WERI-Rb-1 (cell line): ENCODE measurements at places on chromosomes 2 and 18.
A peak's percentile ranks its signal among the peaks of the same experiment; 100 is the strongest.

DNA sequence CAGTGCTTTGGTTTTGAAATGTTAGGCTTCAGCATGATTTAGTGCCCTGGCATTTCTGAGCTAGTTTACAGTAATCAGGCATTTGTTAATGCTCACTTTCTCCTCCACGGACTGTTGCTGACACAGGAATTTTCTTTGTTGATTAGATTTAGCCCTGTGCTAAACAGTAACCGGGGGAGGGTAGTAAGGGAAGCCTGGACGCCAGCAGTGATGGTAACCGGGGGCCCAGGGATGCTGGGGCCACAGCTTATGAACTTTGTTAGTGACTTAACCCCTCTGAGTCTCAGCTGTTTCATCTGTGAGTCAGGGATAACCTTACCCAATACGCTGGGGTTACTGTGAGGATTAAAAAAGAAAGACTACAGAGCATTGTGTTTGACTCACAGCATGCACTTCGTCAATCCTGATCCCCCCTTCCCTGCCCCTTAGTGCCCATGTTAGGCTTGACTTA, 33.5 kb downstream of the KLHL29 start:
- DNase-seq, result peak; percentile 29

DNA sequence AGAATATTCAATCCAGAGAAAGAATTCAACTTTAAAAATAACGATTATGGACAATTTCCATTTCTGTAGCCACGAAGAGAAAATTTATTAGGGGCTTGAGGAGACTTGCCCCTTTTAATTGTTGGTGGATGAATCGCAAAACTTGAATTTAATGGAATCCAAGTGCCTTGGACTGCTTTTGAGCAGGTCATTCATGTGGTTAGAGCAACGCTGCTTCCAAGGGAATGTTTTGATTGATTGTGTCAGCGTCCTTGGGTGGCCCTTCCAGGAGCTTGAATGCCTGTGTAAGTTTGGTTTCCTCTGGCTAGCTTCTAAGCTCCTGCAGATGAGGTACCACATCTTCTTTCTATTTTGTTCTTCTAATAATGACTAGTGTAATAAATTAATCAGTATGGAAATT, 213.4 kb downstream of the LTBP1 start:
- DNase-seq, result no peak

DNA sequence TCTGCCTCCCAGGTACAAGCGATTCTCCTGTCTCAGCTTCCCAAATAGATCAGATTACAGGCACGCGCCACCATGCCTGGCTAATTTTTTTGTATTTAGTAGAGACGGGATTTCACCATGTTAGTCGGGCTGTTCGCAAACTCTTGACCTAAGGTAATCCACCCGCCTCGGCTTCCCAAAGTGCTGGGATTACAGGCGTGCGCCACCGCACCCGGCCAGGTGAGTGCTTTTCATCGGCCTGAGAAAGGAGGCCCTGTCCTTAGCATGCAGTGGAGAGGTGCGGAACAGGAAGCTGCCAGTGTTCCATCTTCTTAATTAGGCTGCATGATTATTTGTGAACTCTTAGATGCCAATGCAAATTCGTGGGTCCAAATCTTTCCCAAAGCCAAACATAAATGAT, 125.7 kb upstream of the THSD7B start:
- DNase-seq, result no peak

DNA sequence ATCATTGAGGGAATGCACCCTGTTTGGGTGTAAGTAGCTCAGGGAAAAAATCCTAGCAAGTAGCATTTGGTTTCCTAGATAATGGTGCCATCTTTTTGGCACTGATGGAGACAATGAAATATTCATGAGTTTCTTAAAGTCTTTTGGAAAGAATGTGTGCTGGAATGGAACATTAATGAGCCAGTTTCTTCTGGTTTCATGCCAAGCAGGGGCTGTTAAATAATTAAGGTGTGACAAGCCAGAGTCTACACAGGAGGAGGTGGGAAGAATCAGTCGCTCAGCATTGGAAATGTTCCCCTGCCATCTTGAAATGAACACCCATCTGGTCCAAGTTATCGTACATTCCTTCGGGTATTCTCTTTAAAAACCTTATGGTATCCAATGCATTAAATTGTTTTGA, 457.3 kb downstream of the RIT2 start:
- DNase-seq, result no peak

GRCh38 chr18:31250902-31251301, 67.1 kb upstream of the DSG1 start:
- DNase-seq, result no peak

- no peak for DNase-seq
Observed at GRCh38 chr18:35073186-35074105, 32.2 kb downstream of the MAPRE2 start.

DNA sequence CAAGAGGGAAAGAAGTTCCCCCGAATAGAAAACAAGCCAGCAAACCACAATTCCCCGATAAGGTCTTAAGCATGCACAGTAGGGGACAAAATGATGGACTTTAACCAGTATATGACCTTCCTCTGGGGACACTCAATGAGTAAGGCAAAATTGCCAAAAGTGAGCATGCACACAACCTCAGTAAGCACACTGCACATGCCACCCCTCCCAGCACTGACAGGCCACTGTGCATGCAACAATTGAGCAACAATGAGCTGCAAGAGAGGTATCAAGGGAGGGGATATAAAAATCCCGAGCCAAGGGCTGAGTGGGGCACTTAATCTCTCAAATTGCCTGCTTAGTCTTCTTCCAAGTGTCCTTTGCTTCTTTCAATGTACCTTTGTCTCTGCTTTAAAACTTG, 935.8 kb upstream of the SLC39A10 start:
- DNase-seq, result no peak

DNA sequence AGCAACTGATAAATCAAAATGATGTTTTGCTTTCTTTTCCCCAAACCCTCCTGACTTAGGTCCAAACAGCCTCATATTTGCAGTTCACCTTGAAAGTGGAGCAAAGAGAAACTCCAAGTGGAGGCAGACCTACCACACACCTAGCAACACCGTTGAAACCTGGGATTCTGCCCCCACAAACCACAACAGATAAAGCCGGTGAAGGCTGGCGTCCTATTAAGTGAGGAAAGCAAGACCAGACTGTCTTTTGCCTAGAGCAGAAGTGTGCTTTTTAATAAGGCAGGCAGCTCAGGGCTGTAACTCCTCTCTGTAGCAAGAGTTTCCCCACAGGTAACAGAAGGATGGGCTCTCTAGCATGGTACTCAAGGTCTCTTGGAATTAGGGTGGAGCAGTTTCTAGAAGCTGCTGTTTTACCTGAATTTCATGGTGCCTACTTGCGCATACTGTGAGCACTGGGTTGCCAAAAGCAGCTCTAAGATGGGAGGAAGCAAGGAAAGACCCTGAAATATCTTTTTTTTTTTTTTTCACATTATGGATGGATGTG, 336.9 kb downstream of the BCL11A start:
- DNase-seq, result no peak

DNA sequence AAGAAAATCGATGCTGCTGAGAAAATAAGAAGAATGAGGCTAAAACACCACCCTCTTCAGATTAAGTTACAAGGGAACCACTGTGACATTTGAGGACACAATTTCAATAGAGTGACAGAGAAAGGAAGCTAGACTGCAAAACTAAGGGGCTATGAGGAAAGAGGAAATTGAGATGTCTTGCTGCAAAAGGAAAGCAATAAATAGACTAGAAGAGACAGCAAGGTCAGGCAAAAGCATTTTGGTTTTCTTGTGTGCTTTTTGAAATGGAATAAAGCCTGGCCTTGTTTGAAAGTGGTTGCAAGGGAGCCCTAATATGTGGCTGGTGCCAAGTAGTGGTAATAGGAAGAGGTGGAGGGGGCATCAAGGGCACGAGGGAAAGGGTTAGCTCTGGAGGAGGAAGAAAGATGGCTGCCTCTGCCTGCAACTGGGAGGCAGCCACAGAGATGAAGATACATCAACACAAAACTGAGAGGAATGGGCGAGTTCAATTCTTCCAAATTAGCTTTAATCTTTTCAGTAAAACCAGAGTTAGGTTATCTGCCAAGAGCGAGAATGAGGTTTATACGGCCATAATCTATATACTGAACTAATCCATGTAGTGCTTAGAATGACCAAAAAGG, 1.2 kb upstream of the MRO start:
- no peak for DNase-seq
